Ascending aorta (tissue), 2 donors: ENCODE measurements at places on chromosomes 4 and X. TPM values are rescaled to one million over a fixed set of nuclear protein-coding genes. Genes with fewer than 3 reads are reported as not detected.
A peak's percentile ranks its signal among the peaks of the same experiment; 100 is the strongest.

GRCh38 chrX:140447150-140447549 lies 57.7 kb downstream of the SOX3 start:
- DNase-seq = no peak

- no peak for DNase-seq
Observed at GRCh38 chr4:58272311-58272710, 1162.1 kb upstream of the IGFBP7 start.

Gene CLDN22
- total RNA-seq = not detected

- DNase-seq = peak; percentile 64
Observed at GRCh38 chrX:1486749-1487361, 34.1 kb upstream of the ASMTL start.

Gene HSFX4
- not detected for total RNA-seq

Gene SHROOM3
- 192 TPM for total RNA-seq

Gene ARHGAP24
- 13.9 TPM for total RNA-seq

Gene ATP11C
- 16.4 TPM for total RNA-seq

Gene GLUD2
- total RNA-seq = 2.1 TPM

Gene KLB
- total RNA-seq = not detected
